ENCODE measurements at places on chromosomes 5 and 9. TPM values are rescaled to one million over a fixed set of nuclear protein-coding genes. Genes with fewer than 3 reads are reported as not detected.

DNA sequence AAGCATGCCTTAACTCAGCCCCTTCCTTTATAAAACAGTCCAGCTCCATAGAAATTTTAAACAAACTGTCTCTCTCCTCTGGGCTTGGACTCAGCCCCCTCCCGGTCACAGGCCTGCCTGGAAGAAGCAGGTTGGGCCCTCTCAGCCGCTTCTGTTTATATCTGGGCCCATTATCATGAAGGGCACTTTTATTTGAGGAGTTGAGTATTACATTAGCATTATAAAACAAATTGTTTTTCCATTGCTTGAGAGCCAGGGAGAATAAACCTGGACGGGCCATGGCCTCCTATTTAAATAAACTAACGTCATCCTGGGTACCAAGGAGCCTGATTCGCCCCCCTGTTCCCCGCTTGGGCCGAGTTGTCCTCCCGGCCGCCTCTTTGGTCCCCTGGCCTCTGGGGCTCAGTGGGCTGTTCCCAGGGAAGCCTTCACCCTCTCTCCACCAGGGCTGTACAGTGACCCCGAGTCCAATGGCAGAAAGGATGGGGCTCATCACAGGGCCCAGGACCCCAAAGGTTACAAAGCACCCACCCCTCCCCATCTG, 13.2 kb downstream of the IRX2 start:
- no peak for DNase-seq

TMEM232 gene
- 7.3 TPM for polyA plus RNA-seq

FCN2 gene
- 0.48 TPM for polyA plus RNA-seq

DNA sequence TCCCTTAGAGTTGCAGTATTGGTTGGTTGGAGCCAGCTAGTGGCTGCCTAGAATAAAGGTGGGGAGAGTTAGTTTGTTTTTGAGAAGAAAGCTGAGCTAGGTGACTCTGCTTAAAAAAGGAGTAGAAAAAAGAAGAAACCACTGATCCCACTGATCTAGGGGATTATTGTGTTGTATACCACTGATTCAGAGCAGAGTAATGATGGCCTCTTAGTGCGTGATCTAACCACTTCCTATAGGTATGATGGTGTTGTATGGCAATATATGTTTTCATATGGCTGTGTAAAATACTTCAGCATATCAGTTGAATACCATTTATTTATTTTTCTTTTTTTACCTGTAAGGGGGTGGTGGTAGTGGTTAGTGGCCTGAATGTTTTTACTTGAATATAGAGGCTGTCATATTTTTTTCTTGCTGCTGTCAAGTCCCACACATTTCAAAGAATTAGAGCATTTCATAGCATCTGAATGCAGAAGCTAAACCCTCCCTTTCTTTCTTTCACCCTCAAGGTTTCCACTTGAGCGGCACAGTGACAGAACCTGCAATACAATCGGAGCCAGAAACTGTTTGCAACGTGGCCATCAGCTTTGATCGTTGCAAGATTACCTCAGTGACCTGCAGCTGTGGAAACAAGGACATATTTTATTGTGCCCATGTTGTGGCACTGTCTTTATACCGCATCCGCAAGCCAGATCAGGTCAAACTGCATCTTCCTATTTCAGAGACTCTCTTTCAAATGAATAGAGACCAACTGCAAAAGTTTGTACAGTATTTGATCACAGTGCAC, 140.3 kb downstream of the ZSWIM6 start:
- DNase-seq: no peak

DNA sequence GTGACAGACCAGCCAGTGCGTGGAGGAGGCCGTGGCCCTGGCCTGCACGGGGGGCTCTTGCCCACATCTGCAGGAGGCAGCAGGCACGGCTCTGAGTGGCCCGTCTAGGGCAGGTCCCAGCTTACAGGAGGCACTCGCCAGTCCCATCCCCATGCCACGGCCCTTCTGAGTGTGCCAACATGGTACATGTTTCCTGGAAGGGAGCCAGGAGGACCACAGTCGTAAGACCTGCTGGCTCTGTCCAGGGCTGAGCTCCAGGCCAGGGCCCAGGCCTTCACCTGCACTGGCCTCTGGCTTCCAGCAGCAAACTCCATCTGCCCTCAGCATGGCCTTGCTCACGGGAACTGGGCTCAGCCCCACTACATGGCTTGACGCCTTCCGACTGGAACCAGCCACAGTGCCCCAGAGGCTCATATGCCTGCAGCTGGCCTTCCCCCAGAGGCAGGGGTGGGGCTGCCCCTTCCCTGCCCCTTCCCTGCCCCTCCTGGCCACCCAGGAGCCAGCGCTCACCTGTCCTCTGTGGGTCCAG, 3.8 kb downstream of the NKD2 start:
- no peak for DNase-seq

DNA sequence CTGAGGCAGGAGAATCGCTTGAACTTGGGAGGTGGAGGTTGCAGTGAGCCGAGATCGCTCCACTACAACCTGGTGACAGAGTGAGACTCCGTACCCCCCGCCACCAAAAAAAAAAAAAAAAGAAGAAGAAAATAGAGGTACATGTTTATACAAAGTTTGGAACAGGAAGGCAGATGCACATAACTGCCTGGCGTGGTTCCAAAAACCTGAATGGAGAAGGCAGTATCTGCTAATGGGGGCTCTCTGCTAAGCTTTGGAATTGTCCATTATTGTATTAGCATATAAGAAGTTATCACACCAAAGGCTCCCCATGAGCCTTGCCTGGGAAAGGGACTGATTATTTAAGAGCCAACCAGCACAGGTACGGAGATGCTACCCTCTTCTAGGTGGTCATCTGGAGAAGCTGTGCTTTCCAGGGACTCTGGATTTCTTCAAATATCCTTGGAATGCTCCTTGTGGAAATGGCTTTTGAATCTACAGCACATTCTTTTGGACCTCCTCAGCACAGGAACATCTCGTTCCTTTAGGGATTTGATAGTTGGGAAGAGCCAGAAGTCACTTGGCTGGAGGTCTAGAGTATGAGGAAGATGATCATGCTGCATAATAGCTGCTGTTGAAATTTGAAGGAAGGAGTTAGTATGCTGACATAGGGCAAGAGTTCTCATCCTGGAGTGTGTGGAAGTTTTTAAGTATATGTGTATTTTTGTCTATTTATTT, 42.5 kb upstream of the ABCA1 start:
- DNase-seq: no peak

DNA sequence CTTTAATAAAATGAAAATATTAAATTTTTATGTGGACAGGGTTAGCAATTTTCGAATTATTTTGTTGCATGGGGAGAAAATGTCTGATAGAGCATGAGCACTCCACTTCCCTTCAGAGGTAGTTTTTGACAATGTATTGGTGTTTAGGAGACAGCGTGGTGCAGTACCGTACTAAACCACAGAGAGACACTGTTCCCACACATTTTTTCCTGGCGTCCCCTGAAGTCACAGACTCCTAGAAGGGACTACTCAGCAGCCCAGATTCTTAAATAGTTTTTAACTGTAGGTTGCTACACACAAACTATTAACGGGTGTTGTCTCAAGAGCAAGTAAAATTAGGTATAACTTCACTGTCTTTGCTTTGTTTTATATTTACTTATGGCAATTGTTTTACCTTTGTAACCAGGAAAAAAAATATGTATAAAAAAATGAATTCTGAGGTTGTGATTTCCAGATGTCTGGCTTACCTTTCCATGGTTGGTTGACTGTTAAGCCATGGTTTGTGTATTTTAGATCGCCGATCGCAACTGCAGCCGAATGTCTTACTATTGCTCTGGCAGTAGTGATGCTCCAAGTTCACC, 171.2 kb downstream of the DOCK8 start:
- peak; percentile 73 for DNase-seq

CDC26 gene
- 38.9 TPM for polyA plus RNA-seq

- no peak for DNase-seq
These were observed 70.3 kb downstream of the DAP start for GRCh38 chr5:10690460-10691440.

GRCh38 chr9:76571288-76571687, 112.3 kb downstream of the GCNT1 start:
- no peak for DNase-seq

MEIKIN gene
- polyA plus RNA-seq: not detected

Data from left kidney (tissue), 8 donors.